ENCODE measurements at places on chromosomes 4 and X.
A peak's percentile ranks its signal among the peaks of the same experiment; 100 is the strongest.

GRCh38 chrX:19137067-19137466 is 14.8 kb upstream of the ADGRG2 start:
- no peak for DNase-seq

GRCh38 chrX:73182502-73183114 is 32.0 kb downstream of the NAP1L2 start:
- no peak for DNase-seq

GRCh38 chrX:39576041-39576872 is 521.5 kb downstream of the BCOR start:
- peak; percentile 51 for DNase-seq

DNA sequence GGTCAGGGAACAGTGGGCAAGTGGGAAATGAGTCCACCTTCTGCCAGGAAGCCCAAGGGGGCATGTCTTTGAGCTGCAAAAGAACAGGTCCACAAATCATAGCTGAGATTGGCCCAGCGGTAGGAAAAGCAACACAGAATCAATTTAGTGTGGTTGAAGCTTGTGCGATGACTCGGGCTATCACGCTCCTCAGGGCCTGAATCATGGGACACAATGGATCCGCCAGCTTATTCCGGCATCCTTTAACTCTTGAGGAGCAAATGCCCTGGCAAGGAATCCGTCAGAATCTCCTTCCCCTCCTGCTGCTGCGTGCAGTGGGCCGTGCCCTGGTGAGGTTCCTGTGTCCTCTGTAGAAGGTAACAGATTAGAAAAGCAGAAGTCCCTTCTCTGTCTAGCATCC is 98.0 kb downstream of the RELL1 start:
- no peak for DNase-seq

DNA sequence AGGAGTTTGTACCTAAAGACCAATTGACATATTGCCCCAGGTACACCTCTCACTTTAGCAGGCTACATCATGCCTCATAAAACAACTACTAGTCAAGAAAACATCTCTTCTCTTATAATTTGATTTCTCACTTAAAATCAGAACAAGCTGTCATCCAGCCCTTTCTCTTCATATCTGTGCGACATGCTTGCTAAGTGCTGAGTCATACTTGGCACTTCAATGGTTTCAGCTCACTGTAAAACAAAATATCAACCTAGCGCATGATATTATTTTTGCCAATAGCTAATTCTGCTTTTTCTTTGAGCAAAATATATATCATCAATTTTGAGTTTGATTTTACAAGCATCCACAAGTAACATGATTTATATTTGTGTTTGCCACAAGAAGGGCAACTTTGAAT is 27.9 kb upstream of the FUNDC1 start:
- DNase-seq: no peak

DNA sequence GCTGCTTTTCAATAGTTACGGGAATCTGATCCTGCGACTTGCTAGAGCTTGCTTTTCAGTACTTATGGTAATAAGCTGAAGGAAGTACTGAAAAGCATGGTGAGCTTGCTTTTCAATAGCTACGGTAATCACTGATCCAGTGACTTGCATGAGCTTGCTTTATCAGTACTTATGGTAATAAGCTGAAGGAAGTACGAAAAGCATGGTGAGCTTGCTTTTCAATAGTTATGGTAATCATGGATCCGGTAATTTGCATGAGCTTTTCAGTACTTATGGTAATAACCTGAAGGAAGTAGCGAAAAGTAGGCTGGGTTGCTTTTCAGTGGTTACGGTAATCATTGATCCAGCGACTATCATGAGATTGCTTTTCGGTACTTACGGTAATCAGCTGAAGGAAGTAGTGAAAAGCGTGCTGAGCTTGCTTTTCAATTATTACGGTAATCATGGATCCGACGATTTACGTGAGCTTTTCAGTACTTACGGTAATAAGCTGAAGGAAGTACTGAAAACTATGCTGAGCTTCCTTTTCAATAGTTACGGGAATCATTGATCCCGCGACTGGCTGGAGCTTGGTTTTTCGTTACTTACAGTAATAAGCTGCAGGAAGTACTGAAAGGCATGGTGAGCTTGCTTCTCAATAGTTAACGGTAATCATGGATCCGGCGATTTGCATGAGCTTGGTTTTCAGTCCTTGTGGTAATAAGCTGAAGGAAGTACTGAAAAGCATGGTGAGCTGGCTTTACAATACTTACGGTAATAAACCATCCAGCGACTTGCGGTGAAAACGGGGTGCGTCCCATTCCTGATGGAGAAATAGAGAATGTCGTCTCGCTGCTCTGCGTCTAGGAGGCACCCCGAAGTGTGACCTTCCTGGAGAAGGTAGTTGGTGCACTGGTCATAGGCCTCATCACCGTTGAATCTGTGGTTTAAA is 6.5 kb downstream of the CRLF2 start:
- DNase-seq: no peak

DNA sequence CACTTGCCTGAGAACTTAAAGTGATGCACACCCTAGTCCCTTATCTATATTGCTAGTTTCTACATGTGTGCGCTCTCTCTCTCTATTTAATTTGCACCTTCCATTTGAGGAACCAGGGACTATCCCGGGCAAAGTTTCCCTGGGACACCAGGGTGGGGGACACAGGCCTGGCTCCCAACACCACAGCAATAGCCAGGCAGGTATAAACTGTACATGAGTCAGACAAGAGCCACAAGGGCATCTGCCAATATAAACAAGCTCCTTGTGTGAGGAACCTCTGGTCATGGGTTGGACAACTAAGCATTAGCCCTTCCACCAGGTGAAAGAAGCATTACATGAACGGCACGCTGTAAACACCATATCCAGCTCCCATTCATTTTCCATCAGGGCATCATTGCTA is 455.5 kb downstream of the STIM2 start:
- no peak for DNase-seq

DNA sequence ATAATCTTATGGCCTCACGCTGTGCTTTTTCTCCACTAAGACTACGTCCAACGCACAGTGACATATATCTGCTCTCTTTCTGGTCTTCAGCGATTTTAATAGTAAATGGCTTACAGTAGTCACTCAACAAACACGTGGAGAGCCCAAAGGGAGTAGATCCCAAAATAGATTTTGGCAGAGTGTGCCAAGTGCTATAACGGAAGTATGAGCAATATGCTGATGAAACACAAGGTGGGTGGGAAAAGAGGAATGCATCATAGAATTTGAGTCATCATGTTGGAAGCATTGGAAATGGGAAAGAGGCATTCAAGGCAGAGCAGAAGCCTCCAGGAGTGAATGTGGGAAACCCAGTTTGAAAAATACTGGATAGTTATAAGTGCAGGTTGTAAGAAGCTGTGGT is 129.1 kb upstream of the LDB2 start:
- no peak for DNase-seq

DNA sequence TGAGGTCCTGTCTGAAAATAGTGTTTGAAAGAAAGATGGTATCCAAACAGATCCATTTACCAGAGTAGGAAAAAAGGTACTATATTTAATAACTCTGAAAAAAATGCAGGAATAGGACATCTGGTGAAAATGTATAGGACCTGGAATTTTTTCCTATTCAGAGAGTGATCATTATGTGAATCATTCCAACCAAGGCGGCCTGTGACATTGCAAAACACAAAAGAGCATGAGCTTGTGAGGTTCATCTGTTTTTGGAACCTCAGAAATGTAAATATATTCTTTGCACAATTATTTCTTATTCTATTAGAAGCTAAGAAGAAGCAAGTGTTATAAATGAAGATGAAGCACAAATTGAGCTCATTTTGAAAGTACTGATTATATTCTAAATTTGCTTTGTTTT is 2.0 kb downstream of the C4orf51 start:
- no peak for DNase-seq

GRCh38 chrX:39222346-39223113 is 421.3 kb downstream of the MID1IP1 start:
- no peak for DNase-seq

DNA sequence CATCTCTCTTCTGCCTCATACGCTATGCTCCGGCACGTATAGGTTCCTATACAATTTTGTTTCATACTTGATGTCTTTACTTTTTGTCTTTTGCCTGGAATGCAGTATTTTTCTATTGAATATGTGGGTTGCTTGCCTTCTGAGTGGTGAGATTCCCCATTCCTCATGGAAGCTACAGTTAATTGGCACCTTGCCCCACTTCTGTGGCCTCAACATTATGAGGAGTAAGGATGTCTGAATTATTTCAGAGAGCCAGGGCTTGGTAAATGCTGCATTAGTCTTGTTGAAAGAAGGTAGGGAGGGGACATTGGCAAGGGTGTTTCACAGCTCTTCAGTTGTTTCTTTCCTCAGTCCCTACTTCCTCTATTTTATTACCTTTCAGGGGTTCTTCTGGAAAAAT is 23.0 kb downstream of the CDKL5 start:
- DNase-seq: no peak

DNA sequence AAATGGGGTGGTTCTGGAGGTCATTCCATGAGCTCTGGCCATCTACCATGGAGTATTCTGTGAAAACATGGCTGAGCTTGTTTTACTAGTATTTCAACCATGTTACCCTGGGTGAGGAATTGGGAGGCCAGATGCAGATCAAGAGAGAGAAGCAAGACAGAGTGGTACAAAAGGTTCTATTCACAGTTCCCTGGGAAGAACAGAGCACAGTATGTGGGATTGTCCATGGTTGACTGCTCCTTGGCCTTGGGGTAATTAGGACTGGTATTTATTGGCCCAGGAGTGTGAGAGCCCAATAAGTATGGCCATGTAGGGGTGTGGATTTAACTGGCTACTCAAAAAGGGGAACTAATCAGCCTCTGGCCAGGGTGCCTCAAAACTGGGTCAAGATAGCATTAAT is 239.7 kb upstream of the GATB start:
- no peak for DNase-seq

DNA sequence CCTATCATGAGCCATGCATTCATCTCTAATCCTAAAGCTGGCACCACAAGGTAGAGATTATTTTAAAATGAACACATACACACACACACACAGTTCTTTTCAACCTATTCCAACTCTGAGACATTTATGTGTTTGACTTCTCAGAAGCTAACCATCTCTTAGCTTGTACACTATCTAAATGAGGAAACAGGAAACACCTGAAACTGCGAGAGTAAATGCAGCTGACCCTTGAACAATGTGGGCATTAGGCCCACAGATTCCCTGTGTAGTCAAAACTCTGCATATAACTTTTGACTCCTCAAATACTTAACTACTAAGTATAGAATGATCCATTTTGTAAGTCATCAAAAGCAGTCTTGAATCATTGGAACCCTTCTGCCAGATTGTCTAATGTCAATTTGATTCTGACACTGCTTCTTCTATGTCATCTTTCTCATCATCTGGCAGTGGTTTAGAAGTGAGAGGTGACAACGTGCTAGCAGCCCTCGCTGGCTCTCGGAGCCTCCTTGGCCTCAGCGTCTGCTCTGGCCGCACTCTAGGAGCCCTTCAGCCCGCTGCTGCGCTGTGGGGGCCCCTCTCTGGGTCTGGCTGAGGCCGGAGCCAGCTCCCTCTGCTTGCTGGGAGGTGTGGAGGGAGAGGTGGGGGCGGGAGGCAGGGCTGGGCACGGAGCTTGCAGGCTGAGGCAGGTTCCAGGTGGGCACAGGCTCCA is 21.4 kb upstream of the IL15 start:
- DNase-seq: no peak

DNA sequence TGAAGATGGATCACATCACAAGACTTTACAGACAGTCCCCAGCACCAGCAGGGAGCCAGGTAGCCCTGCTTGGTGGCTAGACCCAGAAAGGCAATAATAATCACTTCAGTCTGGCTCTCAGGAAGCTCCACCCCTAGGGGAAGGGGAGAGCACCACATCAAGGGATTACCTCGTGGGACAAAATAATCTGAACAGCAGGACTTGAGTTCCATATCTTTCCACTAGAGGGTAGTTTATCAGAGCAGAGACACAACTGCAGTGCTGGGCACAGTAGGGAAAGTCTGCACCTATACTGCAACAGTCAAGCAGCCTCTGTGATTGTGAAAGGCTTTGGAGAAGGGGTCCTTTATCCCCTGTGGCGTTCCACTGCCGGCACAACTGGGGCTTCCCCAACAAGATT is 547.0 kb upstream of the POU3F4 start:
- DNase-seq: no peak

DNA sequence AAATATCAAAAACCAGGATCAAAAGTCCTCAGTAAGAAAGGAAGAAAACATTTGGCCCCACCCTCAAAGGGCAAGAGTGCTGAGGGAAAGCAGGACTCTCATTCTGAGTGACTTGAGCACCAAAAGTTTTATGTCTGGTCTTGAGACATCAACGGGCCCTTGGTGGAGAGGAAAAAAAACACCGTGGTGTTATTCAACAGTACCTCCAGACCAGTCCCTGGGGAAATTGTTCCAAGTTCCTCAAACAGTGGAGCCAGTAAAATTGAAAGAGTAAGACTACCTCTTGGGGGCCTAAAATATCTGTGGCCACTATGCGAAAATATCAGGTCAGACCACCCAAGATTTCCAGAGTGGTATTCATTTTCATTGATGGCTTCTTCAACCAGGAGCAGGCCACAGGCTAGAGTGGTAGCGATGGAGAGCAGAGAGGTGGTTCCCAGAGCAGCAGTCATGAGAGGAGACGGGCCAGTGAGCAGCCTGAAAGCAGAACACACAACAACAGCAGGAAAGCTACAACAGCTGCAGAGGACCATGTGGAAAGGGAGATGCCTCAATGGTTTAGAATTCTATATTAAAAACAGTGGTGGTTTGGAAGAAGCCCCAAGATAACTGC is 63.7 kb upstream of the RPL34 start:
- no peak for DNase-seq

DNA sequence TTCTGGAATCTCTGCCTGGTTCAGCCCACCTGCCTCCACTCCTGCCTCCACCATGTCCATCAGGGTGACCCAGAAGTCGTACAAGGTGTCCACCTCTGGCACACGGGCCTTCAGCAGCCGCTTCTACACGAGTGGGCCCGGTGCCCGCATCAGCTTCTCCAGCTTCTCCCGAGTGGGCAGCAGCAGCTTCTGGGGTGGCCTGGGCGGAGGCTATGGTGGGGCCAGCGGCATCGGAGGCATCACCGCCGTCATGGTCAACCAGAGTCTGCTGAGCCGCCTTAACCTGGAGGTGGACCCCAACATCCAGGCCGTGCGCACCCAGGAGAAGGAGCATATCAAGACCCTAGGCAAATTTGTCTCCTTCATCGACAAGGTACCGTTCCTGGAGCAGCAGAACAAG is 28.4 kb upstream of the GABRA3 start:
- DNase-seq: no peak
